Upper lobe of left lung (tissue), 6 donors: ENCODE measurements at places on chromosomes 4 and X. TPM values are rescaled to one million over a fixed set of nuclear protein-coding genes. Genes with fewer than 3 reads are reported as not detected.

GRCh38 chr4:128456171-128456570, 168.6 kb upstream of the PGRMC2 start:
- no peaks in the 10 kb centered on the region for H3K36me3 ChIP-seq
- peaks cover 8% of the 10 kb centered on the region for H3K4me1 ChIP-seq
- DNase-seq: no peak
- H3K27ac ChIP-seq: no peak overlapping the region
- no peaks in the 10 kb centered on the region for H3K27me3 ChIP-seq

- no peaks in the 10 kb centered on the region for H3K36me3 ChIP-seq
- H3K4me1 ChIP-seq: no peaks in the 10 kb centered on the region
- no peak for DNase-seq
- H3K27ac ChIP-seq: no peak overlapping the region
- H3K27me3 ChIP-seq: no peaks in the 10 kb centered on the region
Measured at GRCh38 chr4:63644396-63644795, 764.9 kb downstream of the TECRL start.

DNA sequence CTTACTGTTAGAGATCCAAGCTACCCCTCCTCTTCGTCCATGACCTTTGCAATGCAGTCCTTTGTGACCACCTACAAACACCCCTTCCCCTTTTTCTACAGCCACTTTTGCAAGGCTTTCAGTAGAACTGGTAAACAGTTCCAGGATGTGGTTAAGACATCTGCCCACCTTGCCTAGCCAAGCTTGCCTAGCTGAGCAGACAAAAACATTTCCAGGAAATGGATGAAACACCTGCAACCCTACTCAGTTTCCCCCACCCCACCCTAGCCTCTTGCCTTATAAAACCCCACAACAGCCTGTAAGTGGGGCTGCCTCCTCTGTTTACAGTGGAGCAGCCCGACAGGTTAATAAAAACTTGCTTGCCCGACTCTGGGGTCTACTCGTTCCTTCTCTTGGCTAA, 133.8 kb downstream of the ZC4H2 start:
- no peak overlapping the region for H3K27ac ChIP-seq
- no peak for DNase-seq
- H3K4me3 ChIP-seq: no peak overlapping the region
- no peaks in the 10 kb centered on the region for H3K4me1 ChIP-seq
- no peaks in the 10 kb centered on the region for H3K36me3 ChIP-seq

- DNase-seq: no peak
- H3K27ac ChIP-seq: no peak overlapping the region
- no peaks in the 10 kb centered on the region for H3K36me3 ChIP-seq
- H3K4me3 ChIP-seq: no peak overlapping the region
- no peaks in the 10 kb centered on the region for H3K27me3 ChIP-seq
Measured at GRCh38 chr4:67342291-67342690, 203.0 kb downstream of the CENPC start.

DNA sequence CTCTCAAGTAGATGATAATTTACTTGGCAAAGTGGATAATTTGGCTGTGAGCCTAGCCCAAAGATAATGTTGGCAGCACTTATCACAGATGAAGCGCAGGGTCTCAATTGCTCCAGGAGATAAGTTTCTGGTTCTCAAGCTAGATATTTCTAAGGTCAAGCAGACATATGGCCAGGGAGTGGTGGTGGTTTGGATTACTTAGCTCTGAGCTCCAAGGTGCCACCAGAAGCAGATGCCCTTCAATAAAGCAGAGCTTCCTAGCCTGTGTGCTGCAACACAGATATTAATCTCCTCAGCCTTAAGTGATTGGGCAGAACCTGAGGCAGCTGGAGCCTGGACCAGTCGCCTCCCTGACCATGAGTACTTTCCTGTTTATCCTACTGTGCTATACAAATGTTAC, 79.2 kb upstream of the NALF2 start:
- H3K27ac ChIP-seq: no peak overlapping the region
- H3K4me1 ChIP-seq: no peaks in the 10 kb centered on the region
- no peak for DNase-seq
- no peaks in the 10 kb centered on the region for H3K27me3 ChIP-seq

DNA sequence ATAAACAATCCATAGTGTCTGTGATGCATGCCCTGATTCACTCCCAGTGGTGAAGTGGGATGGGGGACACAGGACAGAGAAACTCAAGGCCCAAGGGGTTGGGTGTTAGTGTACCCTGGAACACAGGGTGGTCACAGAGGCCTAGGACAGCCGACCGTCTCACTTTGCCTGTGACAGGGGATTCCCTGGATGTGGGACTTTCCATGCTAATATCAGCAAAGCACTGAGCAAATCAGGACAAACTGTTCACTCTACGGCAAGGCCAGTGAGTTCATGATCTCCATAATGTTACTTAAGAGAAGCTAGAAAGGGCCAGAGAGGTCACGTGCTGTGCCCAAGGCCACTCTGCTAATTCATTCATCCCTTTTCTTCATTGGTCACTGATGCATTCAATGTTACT, 158.7 kb upstream of the RBPJ start:
- no peak for DNase-seq
- no peak overlapping the region for H3K4me3 ChIP-seq
- H3K4me1 ChIP-seq: no peaks in the 10 kb centered on the region

DNA sequence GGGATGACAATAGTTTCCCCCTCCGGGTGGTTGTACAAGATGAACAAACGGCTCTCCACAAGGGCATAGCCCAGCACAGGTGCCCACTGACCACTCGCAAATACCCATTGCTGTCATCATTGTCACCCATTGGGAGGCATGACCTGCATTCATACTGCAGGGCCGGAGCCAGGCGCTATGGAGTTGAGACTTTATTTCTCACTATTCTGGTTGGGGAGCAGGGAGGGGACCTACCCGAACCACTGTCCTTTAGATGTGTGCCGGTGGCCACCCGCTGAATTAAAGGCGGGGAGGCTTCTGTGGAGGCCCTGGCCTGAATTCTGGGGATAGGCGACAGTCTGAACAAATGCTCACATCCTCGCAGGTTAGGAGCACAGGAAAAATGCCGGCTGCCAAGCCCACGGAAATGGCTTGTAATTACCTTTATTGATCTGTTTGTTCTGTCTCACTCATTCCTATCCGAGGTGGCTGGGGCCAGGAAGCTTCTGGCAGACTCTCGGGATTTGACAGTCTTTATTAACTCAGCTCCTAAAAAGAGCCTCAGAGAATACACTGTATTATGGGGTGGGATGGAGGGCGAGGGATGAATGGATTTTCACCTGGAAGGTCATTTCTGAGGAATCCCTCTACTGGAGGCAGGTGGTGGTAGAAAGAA, 125.1 kb upstream of the PSAPL1 start:
- no peaks in the 10 kb centered on the region for H3K27me3 ChIP-seq
- DNase-seq: no peak

The RRAGB gene
- total RNA-seq: 30.5 TPM

The CXorf38 gene
- total RNA-seq: 14.7 TPM
